CMK (cell line): ENCODE measurements at places on chromosomes 5 and 9.

DNA sequence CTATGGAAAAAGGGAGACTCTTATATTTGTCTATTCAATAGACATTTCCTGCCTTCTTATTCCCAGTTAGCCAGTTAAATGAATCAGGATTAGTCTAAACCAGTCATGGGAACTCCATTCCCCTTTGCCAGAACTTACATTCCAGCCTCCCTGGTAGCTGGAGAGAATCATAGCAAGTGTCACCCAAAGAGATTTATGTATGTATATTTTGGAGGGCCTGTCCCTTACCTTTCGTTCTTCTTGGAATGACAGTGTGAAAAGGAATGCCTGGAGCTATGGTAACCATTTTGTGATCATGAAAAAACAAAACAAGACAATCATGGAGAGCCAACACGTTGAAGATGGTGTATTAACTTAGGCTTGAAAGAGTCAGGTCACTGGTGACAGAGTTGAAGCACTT, 627.7 kb downstream of the CCDC171 start:
- DNase-seq: no peak

GRCh38 chr9:126319671-126320070, 7.0 kb upstream of the MVB12B start:
- no peak for DNase-seq

DNA sequence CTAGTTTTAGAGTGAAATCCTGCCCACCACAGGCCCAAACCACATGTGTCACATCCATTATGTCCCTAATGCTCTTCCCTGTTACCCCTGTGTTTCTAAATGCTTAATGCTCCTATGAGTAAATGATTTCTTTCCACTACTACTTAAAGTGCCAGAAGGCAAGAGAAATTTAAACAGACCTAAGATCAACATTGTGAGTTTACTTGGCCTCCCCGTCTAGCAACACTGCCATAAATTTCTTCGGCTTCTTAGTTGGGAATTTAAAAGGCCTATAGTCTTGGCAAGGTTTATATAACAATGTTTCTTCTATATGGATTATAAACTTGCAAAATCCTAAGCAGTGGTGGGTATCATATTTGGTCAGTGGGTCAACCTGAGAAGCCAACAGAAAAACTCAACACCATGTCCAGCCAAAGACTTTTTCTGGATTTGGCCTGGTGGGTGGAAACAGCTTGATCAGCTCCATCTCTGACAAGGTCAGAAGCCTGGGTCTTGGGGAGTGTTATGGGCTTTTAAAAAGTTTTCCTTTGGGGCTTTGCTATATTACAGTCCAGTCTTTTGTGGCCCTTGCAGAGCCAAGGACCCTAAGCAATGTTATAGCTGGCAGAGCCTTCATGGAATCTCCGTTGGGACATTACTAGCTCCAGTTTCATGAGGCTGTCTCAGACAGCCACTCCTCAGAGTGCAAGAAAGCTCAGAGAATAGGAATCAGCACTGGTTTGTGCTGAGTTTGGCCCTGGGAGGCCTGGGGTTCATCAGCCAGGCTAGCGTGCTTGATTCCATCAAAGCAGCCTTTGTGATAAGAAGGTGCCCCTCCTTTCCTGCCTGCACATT, 119.8 kb downstream of the PRDM6 start:
- DNase-seq: no peak

- no peak for DNase-seq
These were observed 89.4 kb downstream of the MACROH2A1 start for GRCh38 chr5:135309391-135310327.

GRCh38 chr9:4569101-4569500, 78.8 kb downstream of the SLC1A1 start:
- no peak for DNase-seq

GRCh38 chr5:8561224-8561840, 692.4 kb downstream of the MTRR start:
- no peak for DNase-seq

DNA sequence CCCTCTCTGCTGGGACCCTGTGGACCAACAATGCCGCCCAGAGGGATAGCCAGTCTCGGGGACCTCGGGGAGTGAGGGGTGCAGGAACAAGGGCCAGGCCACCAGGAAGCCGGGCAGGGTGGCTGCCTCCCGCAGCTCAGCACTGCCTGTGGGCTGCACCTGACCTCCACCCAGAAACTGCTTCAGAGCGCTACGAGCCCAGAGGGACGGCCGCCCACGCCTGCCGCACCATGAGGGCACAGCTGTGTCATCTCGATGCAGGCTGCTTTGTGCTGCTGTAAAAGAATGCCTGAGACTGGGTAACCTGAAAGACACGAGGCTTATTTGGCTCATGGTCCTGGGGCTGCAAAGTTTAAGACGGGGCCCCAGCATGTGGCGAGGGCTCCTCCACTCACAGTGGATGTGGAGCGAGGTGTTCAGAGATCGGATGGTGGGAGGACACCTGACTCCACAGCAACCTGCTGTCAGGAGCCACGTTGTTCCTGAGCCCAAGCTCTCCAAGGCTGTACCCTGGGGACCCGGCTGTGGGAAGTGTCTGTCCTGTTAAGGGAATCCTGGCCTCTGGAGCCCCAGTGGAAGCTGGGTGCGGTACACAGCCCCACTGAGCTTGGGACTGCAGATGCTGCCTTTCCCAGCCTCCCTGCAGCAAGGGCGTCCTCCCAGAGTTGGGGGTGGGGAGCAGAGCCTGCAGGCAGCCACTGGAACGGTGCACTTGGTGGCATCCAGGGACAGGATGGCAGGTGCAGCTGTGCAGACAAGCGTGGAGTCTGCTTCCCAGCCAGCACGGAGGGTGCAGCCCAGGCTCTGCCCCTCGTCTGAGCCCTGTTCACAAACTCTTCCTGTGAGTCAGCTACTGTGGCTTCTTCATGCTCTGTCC, 11.8 kb upstream of the ZDHHC11 start:
- no peak for DNase-seq

DNA sequence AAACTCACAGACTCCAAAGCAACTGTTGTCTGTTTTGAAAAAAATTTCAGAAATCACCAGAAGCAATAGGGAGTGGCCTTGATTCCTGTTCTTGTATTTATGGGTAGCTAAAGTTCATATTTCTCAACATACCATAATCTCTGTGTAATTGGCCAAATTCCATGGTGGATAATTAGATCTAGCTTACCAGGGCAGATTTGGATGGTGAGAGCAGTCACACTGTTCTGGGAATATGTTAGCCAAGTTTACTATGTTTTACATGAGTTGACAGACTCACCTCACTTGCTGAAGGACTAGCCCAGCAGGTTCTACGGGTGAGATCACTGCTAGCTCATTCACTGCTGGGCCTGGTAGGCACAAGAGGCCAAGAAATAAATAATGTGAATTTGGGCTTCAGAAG, 32.7 kb upstream of the CDKN2B start:
- no peak for DNase-seq

DNA sequence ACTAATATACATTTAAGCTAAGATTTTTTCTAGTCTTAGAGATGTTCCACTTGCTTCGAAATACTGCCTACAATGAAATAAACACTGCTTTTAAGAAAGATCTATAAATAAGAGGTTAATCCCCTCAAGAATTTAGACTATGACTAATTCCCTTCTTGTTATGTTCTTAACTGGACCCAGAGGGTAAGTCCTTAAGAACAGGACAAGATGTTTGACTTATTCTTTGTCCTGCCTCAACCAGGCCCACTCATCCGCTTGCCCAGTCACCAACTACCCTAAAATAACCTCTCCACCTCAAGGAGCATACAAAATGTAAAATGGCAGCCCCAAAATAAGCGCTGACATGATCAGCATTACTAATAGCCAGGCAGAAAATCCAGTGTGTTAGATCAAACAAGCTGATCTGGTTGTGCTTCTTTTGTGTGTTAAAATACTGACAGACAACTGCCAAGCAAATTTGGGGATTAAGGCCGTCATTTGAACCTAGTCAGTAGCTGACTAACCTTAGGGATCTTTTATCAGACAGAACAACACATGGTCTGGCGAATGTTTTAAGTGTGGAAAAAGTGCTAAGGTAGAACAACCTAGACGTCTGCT, 93.7 kb upstream of the SMC5 start:
- no peak for DNase-seq

DNA sequence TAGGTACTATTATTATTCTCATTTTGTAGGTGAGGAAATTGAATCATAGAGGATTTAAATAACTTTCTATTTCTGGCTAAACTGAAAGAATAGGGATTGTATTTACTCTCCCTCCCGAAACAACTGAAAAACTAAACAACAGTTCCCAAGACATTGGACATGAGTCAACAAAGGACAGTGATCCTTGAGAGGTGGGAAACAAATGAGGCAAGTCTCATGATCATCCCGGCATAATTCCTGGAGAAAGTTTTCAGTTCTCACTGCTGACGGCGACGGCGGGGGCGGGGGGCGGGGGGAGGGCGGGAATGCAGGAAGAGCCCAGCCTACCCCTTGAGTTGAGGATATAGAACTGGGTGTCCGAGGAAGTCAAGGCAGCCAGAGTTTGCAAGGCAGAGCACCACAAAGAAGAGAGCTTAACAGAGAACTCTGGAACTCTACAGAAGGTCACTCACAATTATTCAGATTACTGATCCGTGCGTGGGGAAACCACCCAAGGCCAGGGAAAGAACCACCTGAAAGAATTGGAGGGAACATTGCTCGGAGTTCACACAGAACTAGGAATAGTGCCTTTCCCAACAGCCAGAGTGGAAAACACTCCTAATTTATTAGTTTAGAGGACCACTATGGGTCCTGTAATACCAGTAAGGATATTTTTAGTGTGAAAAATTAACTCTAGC, 27.4 kb upstream of the WHRN start:
- no peak for DNase-seq

- DNase-seq: no peak
These were observed 38.9 kb upstream of the FAM174A start for GRCh38 chr5:100496296-100496695.

DNA sequence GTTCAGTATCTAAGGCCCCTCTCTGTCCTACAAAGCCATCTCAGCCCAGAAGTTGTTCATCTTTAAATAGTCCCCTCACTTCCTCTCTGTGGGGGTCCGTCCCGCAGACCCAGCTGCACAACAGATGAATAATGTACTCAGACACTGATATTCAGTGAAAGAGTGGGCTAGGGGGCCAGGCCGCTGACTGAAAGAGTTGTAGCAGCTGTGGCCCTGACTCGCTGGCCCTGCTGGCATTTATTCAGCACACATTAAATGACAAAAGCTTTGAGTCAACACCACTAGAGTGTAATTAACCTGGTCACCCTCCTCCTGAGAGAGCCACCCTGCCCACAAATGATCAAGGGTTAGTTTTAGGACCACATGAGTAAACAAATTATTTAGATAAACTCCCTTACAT, 76.3 kb downstream of the MED10 start:
- no peak for DNase-seq

- no peak for DNase-seq
These were observed 3.0 kb upstream of the FIBCD1 start for GRCh38 chr9:130942084-130942483.

- no peak for DNase-seq
These were observed 53.3 kb upstream of the LMNB1 start for GRCh38 chr5:126723643-126724042.

- DNase-seq: no peak
These were observed 234.1 kb upstream of the ACTBL2 start for GRCh38 chr5:57716661-57717060.

- DNase-seq: no peak
These were observed 66.7 kb downstream of the PCDH1 start for GRCh38 chr5:141811287-141812155.

GRCh38 chr9:90868555-90868954, 66.9 kb downstream of the SYK start:
- DNase-seq: no peak

GRCh38 chr5:154575546-154576428, 97.8 kb upstream of the HAND1 start:
- DNase-seq: no peak

GRCh38 chr9:91477106-91477505, 53.5 kb upstream of the NFIL3 start:
- no peak for DNase-seq

DNA sequence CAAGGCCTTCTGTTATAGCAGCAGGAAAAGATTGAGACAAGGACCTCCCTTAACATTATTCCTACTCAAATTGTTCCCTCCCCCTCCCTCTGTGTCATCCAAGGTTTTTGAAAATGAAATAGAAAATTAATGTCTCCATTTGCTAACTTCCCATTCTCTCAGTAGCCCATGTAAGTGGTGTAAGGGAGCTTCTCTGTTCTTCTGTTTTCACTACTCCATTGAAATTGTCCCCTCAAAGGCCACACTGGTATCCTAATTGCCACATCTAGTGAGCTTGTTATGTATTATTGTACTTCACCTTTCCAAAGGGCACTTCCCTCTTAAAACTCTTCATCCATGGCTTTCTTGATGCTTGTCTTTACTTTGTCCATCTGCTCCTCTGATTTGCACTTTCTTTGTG, 131.2 kb upstream of the PIK3R1 start:
- DNase-seq: no peak

DNA sequence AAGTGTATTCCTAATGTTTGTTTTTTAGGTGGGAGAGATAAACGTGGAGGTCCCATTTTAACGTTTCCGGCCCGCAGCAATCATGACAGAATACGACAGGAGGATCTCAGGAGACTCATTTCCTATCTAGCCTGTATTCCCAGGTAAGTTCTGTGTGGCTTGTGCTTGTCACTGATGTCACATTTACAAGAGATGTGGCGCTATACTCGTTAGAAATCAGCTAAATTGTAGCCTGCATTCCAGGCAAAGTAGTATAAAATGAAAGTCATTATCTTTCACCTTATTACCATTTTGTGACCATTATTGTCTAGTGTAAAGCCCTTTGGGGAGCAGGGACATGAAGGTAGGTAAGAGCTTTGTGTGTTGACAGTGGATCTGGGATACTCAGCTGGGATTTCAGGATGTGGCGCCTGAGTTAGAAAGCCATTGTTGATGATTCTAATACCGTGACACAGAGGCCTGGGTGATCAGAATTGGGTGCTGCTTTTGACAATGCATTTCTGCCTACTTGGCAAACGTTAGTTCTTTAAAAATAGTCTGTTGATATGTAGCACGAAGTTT, 137.2 kb downstream of the TRIO start:
- no peak for DNase-seq

DNA sequence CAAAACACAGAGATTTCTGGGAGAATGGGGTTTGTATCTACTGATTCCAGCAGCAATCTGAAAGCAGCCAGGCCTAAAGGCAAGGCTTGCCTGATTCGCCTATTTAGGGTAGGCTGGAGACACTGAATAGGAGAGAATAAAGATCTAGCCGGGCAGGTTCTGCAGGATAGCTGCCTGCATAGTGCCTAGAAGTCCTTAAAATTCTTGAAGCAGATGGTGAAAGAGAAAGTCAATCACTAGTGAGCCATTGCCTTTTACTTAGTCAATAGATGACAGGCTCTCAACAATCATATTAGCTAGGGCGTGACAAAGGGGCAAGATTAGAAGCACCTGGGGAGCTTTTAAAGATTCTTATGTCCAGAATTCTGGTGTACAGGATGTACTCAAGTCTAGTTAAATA, 522.7 kb downstream of the HTR1A start:
- no peak for DNase-seq

DNA sequence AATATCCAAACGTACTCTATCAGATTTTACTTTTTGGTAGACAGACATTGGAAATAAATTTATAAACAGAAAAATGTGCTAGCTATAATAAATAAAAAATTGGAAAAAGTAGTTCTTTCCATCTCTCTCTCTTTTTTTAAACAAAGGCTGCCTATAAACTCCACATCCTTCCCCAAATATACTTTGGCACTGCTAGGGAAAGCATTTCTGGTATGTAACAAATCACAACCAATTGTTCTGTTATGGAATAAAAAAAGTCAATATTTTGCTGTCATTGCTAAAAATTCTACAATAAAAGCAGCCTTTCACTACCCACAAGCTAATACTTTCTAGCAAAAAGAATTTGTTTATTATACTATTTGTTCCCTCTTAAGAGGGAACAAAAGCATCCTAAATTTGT, 169.2 kb upstream of the TARS1 start:
- DNase-seq: no peak
